ENCODE measurements at places on chromosomes 11 and 22. TPM values are rescaled to one million over a fixed set of nuclear protein-coding genes. Genes with fewer than 3 reads are reported as not detected.

- DNase-seq = no peak
Measured at GRCh38 chr11:17171343-17171742, 36.4 kb downstream of the PIK3C2A start.

- no peak for DNase-seq
Measured at GRCh38 chr11:34977089-34977912, 60.9 kb downstream of the PDHX start.

DNA sequence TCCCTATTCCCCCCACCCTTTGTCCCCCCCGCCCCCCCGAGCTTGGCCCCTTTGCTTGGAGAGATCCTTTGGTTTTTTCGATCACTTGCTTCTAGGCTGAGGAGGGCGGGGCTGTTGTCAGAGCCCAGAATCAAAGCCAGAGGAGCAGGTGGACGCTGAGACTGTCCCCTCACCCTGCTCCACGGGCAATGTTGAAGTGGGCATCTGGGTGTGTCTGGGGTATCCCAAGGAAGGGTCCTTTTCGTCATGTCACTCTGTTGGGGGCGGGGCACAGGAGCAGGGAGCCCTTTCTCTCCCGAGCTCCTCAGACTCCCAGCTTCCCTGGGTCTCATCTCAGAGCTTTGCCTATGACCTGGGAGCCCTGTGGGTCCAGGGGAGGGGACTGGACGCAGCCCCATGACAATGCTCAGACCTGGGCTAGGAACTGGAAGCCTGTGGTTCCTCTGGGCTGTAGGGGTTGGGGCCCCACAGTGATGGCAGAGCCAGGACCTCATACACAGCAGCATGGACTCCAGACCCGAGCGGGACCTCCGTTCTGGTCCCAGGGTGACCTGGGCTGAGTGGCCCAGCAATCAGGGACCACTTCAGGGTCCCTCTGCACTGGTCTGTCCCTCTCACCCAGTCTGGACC, 2.9 kb upstream of the APOBEC3A start:
- DNase-seq = peak; percentile 7

GRCh38 chr11:133323354-133323753, 208.9 kb downstream of the OPCML start:
- DNase-seq = no peak

Gene RAB3IL1
- 11.7 TPM for total RNA-seq

Gene UBE2L3
- total RNA-seq = 34.1 TPM
